A549 treated with AZD2906 at 1 μM for 4 hours (cell line): ENCODE measurements at places on chromosomes 5 and 9. TPM values are rescaled to one million over a fixed set of nuclear protein-coding genes. Genes with fewer than 3 reads are reported as not detected.

The RORB gene
- 0.01 TPM in 1 of 5 replicates, not detected in the others for total RNA-seq

The EFNA5 gene
- 16.3 to 23.2 TPM (median 18.9 TPM) in 5 replicates for total RNA-seq

The SPATA31A3 gene
- not detected in 5 replicates for total RNA-seq

The OLFML2A gene
- 24.5 to 37.8 TPM (median 31.4 TPM) in 5 replicates for total RNA-seq

The CAVIN4 gene
- 0.32 to 0.48 TPM (median 0.39 TPM) in 5 replicates for total RNA-seq

The GHR gene
- 0.02 to 0.05 TPM (median 0.02 TPM) in 5 replicates for total RNA-seq

The ZNF883 gene
- total RNA-seq, result 0.64 to 0.77 TPM (median 0.67 TPM) in 5 replicates

The IL5 gene
- not detected in 5 replicates for total RNA-seq

The C9orf50 gene
- 0.08 to 0.16 TPM in 2 of 5 replicates, not detected in the others for total RNA-seq

The PCDHGA9 gene
- 0.03 to 0.05 TPM (median 0.05 TPM) in 5 replicates for total RNA-seq

The CNTNAP3 gene
- 8.0 to 10.7 TPM (median 8.8 TPM) in 5 replicates for total RNA-seq

The SOWAHA gene
- total RNA-seq, result 0.08 to 0.16 TPM (median 0.10 TPM) in 5 replicates

The ISL1 gene
- 0.03 to 0.06 TPM in 2 of 5 replicates, not detected in the others for total RNA-seq

The ASPN gene
- total RNA-seq, result not detected in 5 replicates

The SPINK6 gene
- 0.28 to 0.75 TPM (median 0.36 TPM) in 5 replicates for total RNA-seq

The SLC6A3 gene
- 1.00 to 2.2 TPM (median 1.3 TPM) in 5 replicates for total RNA-seq

The CCDC187 gene
- total RNA-seq, result 0.01 to 0.03 TPM (median 0.03 TPM) in 3 of 5 replicates, not detected in the others

The NUTM2G gene
- not detected in 5 replicates for total RNA-seq

The SH2D3C gene
- total RNA-seq, result 0.05 to 0.16 TPM (median 0.08 TPM) in 4 of 5 replicates, not detected in the other

The FBXO4 gene
- 6.1 to 7.7 TPM (median 7.1 TPM) in 5 replicates for total RNA-seq

The PIP5K1B gene
- total RNA-seq, result 0.04 TPM in 1 of 5 replicates, not detected in the others
